Stimulated activated CD8-positive, alpha-beta memory T cell treated with anti-CD3 and anti-CD28 coated beads, Interleukin-2, amount 100 ng/mL, for 1 hour (primary cell): ENCODE measurements at places on chromosomes 5 and 9.

- DNase-seq: no peak
These were observed 16.9 kb downstream of the FBXW5 start for GRCh38 chr9:136927343-136928271.

DNA sequence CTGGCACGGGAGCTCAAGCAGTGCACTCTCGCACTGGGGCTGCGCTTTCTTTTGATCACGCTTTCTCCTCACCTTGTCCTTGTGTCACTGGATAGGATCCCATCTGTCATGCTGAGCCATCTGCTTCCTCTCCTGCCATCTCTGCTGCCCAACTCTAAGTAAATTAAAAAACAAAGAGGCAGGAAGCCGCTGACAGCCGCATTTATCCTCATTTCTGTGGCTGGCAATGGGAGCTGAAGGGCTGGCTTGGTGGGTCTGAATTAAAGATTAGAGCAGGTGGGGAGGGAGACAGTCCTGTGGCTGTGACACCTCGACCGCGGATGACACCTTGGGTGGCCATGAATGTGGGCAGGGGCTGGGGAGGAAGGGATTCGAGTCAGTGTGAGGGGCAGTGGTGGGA is 159.2 kb upstream of the ALDH1B1 start:
- no peak for DNase-seq

- no peak for DNase-seq
These were observed 61.6 kb downstream of the FNBP1 start for GRCh38 chr9:129981180-129981907.

DNA sequence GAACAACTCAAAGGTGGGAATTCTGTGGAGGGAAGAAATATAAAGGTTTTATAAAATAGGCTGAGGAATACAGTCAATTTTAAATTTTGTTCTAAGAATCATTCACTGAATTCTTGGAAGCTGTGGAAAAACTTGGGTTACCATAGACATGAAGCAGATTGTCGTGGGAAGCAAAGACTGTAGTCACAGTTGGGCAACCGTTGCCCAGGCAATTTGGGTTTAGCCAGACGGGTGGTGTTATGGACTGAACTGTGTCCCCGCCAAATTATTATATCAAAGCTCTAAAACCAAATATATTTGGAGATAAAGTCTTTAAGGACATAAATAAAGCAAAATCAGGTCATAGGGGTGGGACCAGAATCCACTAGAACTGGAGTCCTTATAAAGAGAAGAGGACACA is 463.7 kb upstream of the CTNND2 start:
- no peak for DNase-seq

GRCh38 chr5:109412981-109413402 is 3.2 kb upstream of the PJA2 start:
- no peak for DNase-seq

GRCh38 chr5:108581026-108581425 is 166.7 kb upstream of the FER start:
- no peak for DNase-seq

- DNase-seq: no peak
These were observed 14.9 kb upstream of the TMEM267 start for GRCh38 chr5:43498581-43498980.

DNA sequence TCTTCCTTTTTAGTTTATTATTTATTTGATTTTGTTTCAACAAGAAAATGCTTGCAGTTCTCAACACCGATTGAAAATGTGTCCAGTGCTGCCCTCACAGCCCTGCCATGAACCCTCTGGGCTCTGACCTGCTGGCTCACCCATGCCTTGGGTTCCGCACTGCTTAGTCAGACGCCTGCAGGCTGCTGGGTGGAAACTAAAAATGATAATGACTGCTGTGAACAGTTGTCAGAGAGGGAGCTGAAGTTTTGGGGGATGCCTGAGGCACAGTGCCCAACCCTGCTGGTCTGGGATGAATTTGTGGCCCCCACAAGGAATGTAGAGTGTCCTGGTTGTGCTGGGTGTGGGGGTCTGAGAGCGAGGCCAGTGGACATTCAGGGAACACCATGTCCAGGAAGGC is 22.2 kb upstream of the CFAP157 start:
- no peak for DNase-seq

DNA sequence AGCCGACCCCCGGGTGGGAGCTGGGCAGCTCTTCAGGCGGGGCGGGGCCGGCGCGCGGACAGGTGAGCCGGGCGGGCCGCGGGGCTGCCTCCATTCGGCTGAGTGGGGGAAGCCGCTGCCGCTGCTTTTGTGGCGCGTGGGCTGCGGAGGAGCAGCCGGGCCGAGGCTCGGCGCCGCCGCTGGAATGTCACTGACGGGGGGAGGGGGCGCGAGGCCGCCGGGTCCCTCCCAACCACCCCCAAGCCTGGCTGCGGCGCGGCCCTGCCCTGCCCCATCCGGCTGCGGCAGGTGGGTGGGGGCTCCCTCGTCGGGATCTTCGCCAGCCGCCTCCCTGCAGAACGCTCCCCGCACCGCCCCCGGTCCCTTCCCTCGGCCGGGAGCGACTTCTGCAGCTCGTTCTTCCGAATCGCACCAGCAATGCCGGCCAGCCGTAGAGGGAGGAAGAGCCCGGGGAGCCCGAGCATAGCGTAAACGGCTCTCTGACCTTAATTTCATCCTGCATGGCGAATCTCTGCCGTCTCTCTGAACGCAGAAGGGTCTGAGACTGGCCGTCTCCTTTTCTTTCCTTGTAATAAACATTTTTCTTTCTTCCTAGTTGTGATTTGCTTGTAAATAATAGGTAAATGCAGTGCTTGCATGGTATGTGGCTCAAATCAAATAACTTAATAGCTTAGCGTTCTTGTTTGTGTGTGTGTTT is 505 bp downstream of the SPTAN1 start:
- DNase-seq: peak; percentile 24

- DNase-seq: no peak
These were observed 194.1 kb downstream of the CACNA1B start for GRCh38 chr9:138071731-138072130.

DNA sequence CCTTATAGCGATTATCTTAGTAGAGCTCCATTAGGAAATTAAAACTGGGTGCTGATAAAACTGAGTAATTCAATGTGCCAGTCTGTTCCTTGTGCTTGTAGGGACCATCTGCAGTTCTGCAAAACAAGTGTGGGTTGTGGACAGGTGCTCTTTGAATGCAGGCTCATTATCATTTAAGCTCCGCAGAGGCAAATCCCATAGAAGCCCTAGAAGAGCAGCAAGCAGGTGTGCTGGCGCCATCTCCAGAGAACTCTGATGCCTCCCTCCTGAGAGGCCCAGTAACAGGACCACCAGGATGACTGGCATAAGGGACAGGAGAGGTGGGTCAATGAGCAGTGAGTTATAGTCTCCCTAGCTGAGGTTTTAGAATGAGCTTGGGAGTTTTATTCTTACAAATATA is 1342.4 kb upstream of the DMAC1 start:
- DNase-seq: no peak

GRCh38 chr5:98770209-98770910 is 3.1 kb upstream of the RGMB start:
- no peak for DNase-seq

DNA sequence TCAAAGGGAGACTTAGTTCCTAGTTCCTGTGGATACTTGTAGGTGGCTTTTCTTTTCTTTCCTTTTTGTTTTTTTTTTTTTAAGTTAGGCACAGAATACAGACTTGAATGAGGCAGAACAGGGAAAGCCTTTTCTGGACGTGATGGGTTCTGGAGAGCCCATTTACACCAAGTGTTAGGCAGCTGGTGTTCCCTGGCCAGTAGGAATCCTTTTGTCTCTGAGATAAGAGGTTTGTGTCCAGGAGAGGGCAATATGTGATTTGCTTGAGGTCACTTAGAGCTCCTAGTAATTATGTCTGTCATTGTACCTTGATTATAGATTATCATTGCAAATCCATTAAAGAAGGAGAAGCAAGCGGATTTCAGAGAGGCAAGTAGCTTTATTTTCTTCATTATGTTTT is 9.1 kb downstream of the MEGF10 start:
- no peak for DNase-seq

DNA sequence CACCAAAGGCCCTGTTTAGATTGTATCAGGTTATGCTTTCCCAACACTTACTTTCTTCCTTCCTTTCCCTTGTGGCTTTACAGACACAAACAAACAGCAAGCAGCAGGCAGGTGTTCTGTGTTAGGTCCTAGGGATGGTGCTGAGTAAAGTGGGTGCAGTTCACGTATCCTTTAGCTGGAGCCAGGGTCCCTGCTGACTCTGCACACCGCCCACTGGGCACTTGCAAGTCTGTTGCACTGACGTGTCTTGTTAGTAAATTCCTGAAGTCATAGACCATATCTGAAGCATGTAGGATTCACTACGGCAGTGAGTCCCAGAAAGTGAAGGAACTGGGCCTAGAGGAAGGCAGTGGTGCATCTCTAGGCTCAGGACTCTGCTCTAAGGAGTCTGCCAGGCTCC is 96.5 kb downstream of the DAPK1 start:
- DNase-seq: no peak

GRCh38 chr5:67992923-67993322 is 222.6 kb upstream of the PIK3R1 start:
- DNase-seq: no peak

- DNase-seq: no peak
These were observed 346.9 kb downstream of the GADD45G start for GRCh38 chr9:89951675-89952074.

- DNase-seq: no peak
These were observed 650.6 kb upstream of the NUDT12 start for GRCh38 chr5:104213216-104213615.

DNA sequence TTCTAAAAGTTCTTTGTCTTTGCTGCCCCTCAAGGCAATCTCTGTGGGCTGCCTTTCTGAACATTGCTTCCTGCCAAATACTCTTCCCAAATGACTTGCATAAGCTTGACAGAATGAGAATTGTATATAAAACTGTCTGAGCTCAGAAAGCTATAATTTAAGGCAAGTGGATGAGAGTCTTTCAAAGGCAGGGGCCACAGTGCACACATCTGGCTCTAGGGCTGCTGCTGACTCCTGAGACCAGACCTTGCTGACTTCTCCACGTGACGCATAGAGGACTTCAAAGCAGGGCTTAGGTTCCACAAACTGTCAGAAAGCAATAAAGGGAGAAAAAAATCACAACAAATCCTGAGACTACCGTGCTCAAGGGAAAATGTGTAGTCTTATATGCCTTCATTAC is 79.4 kb upstream of the DIRAS2 start:
- DNase-seq: no peak

DNA sequence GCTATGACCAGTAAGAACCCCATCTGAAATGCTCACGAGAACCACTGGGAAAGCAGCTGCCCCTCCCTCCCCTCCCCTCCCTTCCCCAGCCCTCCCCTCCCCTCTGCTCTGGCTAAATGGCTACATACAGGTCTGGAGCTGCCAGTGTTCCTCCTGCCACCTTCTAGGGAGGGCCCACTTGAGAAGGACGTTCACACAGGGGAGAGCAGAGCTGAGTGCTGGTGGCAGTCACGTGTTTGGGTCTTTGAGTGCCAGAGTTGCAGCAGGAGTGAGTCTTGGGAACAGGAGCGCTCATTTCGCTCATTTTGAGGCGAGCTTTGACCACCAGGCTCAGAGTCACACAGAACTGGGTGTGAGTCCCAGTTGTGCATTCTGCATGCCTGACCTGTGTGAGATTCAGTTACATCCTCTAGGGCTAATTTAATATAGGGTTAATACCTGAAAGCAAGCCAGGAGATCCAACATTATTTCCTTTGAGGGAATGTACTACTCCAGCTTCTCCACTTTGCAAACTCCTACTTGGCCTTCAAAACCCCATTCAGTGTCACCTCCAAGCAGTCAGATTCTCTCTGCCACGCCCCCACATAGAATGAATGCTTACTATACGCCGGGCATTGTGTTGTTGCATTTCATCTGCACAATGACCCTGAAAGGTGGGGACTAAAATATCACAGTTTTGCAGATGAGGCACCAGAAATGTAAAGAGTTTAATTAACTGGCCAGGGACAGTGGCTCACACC is 25.1 kb downstream of the CPLX2 start:
- DNase-seq: no peak

DNA sequence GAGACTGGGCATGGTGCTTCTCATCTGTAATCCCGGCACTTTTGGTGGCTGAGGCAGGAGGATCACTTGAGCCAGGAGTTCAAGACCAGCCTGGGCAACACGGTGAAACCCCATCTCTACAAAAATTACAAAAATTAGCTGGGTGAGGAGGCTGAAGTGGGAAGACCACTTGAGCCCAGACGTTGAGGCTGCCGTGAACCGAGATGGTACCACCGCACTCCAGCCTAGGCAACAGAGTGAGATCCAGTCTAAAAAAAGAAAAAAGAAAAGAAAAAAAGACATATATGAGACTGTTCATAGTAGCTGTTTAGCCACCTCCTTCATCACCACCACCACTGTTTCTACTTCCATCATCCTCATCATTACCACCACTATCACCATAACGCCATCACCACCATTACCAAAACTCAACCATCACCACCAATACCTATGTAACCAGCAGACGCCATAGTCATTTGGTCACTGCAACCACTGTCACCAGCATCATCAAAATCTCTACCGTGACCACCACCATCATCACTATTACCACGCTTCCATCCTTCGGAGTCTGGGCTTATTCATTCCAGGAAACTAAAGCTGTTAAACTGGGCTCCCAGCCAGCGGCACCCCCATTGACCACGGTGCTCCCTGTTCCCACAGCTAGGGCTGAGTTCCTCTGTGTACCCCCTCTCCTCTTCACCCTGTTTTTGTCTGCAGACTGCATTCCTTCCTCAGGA is 8.4 kb upstream of the KIF12 start:
- no peak for DNase-seq

- no peak for DNase-seq
These were observed 25.0 kb upstream of the SEMA4D start for GRCh38 chr9:89522959-89523285.

GRCh38 chr9:127644943-127645342 is 32.9 kb downstream of the STXBP1 start:
- DNase-seq: no peak

DNA sequence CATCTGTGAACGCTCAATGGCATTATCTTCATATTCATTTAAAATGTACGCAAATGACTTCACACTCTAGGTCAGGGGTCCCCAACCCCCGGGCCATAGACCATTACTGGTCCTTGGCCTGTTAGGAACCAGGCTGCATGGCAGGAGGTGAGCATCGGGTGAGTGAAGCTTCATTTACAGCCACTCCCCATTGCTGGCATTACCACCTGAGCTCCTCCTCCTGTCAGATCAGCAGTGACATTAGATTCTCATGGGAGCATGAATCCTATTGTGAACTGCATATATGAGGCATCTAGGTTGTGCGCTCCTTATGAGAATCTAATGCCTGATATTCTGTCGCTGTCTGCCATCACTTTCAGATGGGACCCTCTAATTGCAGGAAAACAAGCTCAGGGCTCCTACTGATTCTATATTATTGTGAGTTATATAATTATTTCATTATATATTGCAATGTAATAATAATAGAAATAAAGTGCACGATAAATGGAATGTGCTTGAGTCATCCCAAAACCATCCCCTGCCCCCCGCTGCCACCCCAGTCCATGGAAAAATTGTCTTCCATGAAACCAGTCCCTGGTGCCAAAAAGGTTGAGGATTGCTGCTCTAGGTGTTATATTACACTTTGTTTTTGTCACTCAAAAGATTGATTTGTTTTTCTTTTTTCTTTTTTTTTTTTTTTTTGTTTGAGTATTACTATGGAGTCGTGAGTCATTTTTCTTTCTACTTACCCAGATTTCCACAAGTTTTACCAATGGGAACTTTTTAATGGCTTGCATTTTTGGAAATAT is 127.2 kb downstream of the DOCK8 start:
- DNase-seq: no peak

GRCh38 chr5:103569313-103570060 is 6.9 kb upstream of the NUDT12 start:
- no peak for DNase-seq
